CD4-positive, alpha-beta T cell treated with Interleukin-4 for 1 hour (primary cell): ENCODE measurements at places on chromosomes 2 and 18.

- DNase-seq: no peak
Observed at GRCh38 chr2:236772220-236772837, 202.7 kb downstream of the ACKR3 start.

- peak; percentile 15 for DNase-seq
Observed at GRCh38 chr2:201618744-201619662, 24.3 kb downstream of the TMEM237 start.

- no peak for DNase-seq
Observed at GRCh38 chr2:128584296-128584890, 265.7 kb upstream of the HS6ST1 start.

GRCh38 chr2:152402780-152403759, 68.1 kb downstream of the FMNL2 start:
- no peak for DNase-seq

DNA sequence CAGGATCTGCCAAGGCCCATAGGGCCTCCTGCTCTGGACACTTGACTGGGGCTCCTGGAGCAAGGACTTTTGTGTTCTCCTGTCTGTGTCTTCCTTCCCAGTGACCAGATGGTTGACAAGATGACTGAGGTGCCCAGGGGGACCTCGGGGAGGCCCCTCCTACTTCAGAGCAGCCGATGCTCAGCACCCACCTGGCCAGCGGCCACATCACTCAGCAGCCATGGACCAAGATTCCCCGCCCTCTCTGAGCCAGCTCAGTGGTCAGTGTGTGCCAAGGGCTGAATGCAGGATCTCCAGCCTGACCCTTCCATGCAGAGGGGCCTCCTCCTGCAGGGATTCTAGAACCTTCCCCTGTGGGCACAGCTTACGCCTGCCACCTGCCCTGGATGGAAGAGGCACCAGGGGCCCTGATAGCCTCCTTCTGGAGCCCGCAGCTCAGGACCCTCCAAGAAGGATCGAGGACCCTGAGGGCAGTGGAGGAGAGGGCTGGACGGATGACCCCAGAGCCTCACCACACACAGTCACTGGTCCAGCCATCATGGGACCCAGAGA, 87.4 kb upstream of the GPC1 start:
- no peak for DNase-seq

DNA sequence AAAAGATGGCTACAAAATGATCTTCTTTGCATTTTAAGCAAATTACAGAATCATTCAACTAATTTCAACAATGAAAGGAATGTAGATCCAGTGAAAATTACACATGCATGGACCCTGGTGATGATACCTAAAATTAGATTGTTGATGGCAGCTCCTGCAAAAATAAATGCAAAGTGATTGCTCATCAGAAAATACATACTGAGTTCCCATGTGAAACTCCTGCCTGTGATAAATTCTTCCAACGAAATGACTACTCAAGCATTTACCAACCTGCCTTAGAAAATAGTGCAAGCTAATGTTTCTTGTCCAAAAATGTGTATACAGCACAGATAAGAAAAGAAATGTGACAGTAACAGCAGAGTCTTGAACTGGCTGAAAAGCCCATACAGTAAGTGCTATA, 300.0 kb upstream of the REV1 start:
- DNase-seq: no peak

- no peak for DNase-seq
Observed at GRCh38 chr2:79131687-79132086, 11.4 kb downstream of the REG1A start.

DNA sequence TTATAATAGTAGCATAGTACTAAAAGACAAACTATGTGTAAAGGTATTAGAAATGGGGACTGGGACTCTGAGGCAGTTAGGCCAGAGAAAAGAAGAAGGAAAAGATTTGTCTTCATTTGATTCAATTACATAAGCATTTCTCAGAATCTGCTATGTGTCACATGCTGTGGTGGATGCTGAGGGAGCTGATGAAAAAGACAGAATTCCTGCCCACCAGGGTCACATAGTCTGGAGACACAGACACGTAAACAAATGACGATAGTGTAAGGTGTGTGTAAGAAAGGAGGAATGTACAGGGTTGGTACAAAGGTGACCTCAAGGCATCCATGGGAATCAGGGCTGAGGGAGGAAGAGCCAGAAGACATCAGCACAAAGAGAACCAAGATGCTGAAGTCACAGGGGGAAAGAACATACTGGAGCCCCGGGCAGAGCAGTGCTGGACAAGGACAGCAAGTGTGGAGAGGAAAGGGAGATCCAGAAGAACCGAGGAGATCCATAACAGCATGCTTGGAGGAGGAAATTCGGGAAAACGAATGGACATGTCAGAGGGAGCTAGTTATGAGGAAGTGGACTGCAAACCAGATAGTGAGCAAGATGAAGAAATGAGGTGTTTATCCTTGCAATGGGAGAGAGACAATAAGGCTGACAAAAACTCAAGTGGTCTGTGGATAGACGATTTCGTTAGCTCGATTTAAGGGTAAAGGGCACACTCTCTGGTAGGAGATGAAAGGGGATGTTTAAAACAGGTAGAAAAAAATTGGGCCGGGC, 1.2 kb upstream of the MAPRE3 start:
- no peak for DNase-seq

GRCh38 chr2:99238599-99238998, 16.9 kb downstream of the LYG2 start:
- no peak for DNase-seq
